ENCODE measurements at places on chromosomes 1 and 21. TPM values are rescaled to one million over a fixed set of nuclear protein-coding genes. Genes with fewer than 3 reads are reported as not detected.

Gene HSD3B2
- not detected for total RNA-seq

Gene BNIPL
- total RNA-seq, result 0.54 TPM

Gene SH2D5
- total RNA-seq, result 1.3 TPM

Gene TMEM125
- 0.81 TPM for total RNA-seq

Gene LRIF1
- total RNA-seq, result 16.0 TPM

Gene OLIG1
- total RNA-seq, result 0.61 TPM

Gene C1orf74
- total RNA-seq, result 3.0 TPM

Gene SPRR5
- not detected for total RNA-seq

DNA sequence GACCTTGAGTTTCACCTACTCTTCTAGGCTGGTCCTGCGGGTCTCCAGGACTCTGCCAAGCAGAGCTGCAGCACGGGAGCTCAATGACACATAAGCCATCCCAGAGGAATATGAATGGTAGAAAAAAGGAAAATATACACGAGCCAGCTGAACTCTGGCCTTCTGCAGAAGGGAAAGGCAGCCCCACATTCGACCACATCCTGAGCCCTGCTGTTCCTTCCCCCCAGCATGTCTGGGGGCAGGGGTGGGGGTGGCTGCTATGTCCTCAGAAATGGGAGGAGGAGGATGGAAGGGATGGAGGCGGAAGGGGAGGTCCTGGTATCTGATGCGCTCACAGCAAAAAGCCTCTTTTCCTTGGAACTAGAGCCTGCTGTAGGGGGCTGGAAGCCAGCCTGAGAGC, 12.1 kb upstream of the KDF1 start:
- DNase-seq, result no peak

- DNase-seq, result no peak
Observed at GRCh38 chr1:41615316-41615715, 130.8 kb upstream of the EDN2 start.

DNA sequence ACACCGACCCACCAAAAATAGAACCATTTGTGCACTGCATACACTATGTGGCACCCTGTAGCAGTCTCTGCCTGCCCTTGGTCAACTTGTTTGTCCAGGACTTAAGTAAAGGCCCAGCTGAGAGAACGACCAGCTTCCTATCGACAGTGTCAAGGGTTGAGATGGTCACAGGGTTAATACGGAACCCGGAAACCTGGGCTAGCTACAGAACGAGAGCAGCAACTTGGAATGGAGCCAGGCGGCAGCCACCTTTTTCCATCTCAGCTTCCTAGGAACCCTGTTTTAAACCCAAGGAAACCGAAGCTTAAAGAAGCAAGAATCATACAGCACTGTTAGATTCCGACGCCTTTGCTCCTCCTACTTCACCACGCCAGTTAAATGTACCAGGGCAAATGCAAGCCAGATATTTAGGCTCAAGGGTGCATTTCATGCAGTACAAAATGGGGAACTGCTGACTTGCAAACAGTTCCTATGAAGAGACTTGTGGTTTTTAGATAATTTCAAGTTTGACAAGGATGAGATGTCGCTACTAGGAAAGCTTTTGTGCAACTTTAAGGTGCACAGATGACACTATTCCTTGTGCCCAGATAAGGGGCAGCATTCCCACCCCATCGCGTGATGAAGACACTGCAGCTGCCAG, 35.5 kb downstream of the SLC66A1 start:
- no peak for DNase-seq

DNA sequence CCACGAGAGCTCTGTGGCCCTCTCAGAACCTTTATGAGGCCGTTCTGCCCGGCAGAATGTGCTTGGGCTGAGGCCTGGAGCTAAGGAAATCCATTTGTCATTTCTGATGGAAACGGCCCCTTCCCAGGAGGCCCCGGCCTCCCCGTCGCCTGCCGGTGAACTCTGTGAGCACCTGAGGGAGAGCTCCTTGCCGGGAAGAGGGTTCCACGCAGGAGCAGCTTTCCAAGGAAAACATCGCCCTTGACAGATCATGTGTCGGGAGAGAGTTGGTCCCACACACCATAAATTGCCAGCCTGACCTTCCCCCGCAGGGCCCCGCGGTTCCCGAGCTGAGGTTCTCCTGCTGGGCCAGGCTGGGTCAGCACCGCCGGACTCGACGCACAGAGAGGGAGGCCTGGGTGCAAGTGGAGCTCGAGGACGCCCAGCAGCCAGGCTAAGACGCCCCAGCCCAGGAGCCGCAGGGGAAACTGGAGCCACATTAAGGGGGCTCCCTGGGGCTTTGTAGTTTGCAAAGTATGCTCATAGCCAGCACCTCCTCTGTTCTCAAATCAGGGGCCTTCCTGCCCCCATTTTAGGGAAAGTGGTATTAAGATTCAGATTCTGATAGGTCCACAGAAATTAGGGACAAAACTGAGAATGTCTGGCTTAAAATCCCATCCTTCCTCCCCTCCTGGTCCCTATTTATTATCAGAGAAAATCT, 239.5 kb downstream of the FOXD2 start:
- DNase-seq, result no peak

- no peak for DNase-seq
Observed at GRCh38 chr1:220043646-220044045, 2.7 kb downstream of the EPRS1 start.

- DNase-seq, result no peak
Observed at GRCh38 chr1:25185409-25186160, 46.7 kb downstream of the SYF2 start.

- peak; percentile 51 for DNase-seq
Observed at GRCh38 chr1:228141226-228142044, 1.4 kb downstream of the GUK1 start.

DNA sequence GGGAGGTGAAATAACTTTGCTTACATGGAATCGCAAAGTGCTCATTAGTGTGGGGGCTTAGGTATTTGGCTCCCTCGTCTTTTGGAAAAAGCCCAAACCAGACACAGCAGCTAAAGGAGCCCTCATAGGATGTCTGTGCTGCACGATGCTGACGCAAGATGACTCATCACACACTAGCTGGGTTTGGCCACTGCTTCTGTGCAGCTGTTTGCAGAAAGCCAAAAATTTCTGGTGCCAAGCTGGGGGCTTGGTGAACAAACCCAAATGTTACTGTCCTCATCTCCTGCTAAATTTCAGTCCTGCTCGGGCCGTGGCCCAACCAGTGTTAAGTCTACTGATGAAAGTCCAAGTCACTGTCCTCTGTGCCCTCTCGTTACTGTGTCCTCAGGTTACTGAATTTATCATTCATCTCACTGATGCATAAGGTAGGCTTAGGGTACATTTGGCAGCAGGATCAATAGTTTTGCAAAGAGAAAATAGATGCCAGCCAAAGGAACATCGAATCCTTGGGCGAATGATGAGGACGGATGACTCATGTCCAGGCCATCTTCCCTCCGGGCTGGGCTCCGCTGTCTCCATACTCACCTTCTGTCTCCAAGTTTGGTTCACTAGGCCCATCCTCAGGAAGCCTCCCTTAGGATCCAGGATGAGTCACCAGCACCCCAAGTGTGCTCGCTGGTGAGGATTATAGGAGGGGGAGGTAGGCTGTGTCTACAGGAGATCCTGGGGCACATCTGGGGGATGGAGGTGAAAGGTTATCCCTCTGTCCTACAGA, 177.7 kb downstream of the ADSS2 start:
- peak; percentile 25 for DNase-seq
